Activated CD4-positive, alpha-beta T cell treated with anti-CD3 and anti-CD28 coated beads, Interleukin-2, amount 10 ng/mL, durations not matched to agents 24 days and 14 days (primary cell): ENCODE measurements at places on chromosomes 4 and X. TPM values are rescaled to one million over a fixed set of nuclear protein-coding genes. Genes with fewer than 3 reads are reported as not detected.

The HSFX2 gene
- total RNA-seq, result 0.28 TPM in 1 of 2 replicates, not detected in the other

The SRPX gene
- not detected in 2 replicates for total RNA-seq

The KCTD8 gene
- total RNA-seq, result not detected in 2 replicates

The RHOXF2B gene
- total RNA-seq, result not detected in 2 replicates

The XAGE1A gene
- total RNA-seq, result not detected in 2 replicates

The MID1 gene
- total RNA-seq, result 0.14 TPM in 1 of 2 replicates, not detected in the other

The SSX1 gene
- not detected in 2 replicates for total RNA-seq

The ADAM29 gene
- not detected in 2 replicates for total RNA-seq

The PNMA3 gene
- 0.90 and 1.1 TPM in 2 replicates for total RNA-seq

GRCh38 chrX:110983024-110983423, 113.0 kb upstream of the PAK3 start:
- H3K36me3 ChIP-seq, result no peaks in the 10 kb centered on the region
- no peak overlapping the region for H3K27ac ChIP-seq
- H3K4me3 ChIP-seq, result no peak overlapping the region

DNA sequence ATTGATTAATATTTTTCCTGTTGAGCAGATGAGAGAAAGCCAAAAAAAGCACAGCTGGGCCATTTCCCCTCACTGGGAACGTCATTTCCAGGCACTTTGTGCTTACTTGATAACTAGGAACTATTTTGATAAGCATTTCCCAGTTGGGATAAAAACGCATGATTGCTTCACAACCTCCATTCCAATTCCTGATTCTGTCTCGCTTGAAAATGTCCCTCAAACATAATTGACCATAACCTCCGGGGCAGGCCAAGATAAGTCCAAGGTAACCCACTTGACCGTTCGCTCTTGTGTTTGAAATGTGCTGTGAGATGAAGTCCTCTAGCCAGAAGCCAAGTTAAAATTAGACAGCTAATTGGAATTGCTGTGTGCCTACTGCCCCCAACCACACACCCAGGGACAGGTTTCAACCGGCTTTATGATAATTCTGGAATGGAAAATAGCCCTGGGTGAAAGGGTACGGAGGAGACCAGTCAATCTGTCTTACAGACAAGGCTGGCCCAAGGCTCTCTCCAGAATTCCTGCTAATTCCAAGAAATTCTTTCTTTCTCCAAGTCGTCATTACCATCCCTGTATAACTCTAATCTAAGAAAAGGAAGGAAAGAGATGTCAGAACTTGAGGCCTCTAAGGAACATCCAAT, 137.1 kb downstream of the MID1 start:
- no peaks in the 10 kb centered on the region for H3K36me3 ChIP-seq
- H3K4me1 ChIP-seq, result no peaks in the 10 kb centered on the region
- DNase-seq, result no peak
- H3K27me3 ChIP-seq, result no peaks in the 10 kb centered on the region
- H3K4me3 ChIP-seq, result no peak overlapping the region
- no peak overlapping the region for H3K27ac ChIP-seq

- peak overlapping the region; percentile 84 for H3K27ac ChIP-seq
- H3K4me3 ChIP-seq, result no peak overlapping the region
- peaks cover 4% of the 10 kb centered on the region for H3K36me3 ChIP-seq
- H3K4me1 ChIP-seq, result peaks cover 46% of the 10 kb centered on the region
- DNase-seq, result no peak
- no peaks in the 10 kb centered on the region for H3K27me3 ChIP-seq
Observed at GRCh38 chrX:12961196-12961718, 13.7 kb upstream of the TMSB4X start.

DNA sequence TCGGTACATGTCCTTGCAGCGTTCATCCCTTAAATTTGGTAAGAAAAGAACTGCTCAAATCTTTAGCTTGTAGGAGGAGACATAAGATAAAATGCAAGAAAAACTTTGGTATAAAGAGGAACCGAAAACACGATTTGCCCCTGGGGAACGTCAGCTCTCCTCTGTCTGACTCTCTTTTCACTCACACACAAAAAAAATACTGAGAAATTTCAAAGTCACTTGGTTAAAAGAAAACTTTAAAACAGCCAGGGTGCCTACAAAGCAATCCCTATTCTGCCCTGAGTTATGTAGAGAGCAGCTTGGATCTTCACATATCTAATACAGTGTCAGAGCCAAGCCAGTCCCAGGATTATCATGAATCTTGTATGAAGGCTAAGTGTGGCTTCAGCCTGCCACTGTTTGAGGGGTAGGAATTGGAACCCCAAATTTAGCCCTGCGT, 248.5 kb upstream of the CXXC4 start:
- no peaks in the 10 kb centered on the region for H3K36me3 ChIP-seq
- no peak overlapping the region for H3K4me3 ChIP-seq
- H3K4me1 ChIP-seq, result no peaks in the 10 kb centered on the region
- H3K27me3 ChIP-seq, result no peaks in the 10 kb centered on the region
- no peak for DNase-seq

DNA sequence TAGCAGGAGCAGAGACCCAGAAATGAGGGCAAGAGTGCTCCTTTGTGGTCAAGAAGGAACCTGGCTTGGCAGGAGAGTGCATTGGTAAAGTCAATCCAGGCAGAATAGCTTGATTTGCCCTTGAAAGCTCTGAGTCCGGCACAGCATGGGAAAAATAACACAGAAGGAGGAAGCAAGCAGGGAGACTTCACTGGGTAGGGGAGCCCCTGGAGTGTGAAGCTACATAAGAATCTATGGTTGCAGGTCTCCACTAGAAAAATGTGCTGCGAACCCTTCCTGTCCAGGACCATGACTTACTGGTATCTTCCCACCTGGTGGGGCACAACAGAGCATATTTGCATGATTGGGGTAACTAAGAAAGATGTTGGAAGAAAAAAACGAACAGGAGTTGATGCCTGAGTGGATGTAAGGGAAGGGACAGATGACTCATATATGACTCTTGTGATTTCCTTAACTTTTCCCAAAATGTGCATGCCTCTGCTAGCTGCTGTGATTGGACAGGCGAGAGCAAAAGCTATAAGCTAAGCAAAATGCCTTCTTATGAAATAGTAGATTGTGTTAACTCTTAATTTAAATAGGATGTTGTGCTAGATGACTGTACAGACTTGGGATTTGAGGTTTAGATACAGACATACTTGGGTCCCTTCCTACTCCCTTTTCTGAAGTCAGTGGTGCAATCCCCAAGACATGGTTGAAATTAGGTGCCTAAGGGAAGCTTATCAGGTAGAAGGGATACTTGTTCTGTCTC, 3.3 kb downstream of the IL13RA1 start:
- no peak overlapping the region for H3K27ac ChIP-seq
- peaks cover 5% of the 10 kb centered on the region for H3K4me1 ChIP-seq
- H3K4me3 ChIP-seq, result no peak overlapping the region
- H3K27me3 ChIP-seq, result peaks cover 37% of the 10 kb centered on the region
- no peak for DNase-seq
- no peaks in the 10 kb centered on the region for H3K36me3 ChIP-seq

- no peak overlapping the region for H3K4me3 ChIP-seq
- H3K27ac ChIP-seq, result no peak overlapping the region
- DNase-seq, result no peak
- no peaks in the 10 kb centered on the region for H3K36me3 ChIP-seq
Observed at GRCh38 chr4:64682946-64683345, 273.7 kb upstream of the TECRL start.

DNA sequence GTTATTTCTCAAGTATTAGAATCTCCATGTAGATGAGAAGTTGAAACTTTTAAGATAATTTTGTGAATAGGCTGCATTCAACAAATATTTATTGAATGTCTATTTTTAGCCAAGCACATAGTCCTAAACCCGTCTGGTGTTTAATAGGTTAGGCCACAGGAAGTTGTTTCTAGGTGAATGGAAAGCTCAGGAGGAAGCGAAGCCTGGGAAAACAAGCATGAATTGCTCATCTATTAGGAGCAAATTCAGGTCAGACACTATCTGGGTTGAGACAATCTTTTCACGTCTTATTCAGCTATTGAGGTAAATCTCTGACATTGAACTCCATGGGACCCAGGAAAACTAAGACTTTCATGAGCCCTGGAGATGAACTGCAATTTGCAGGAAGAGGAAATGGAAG, 43.1 kb upstream of the FREM3 start:
- H3K36me3 ChIP-seq, result no peaks in the 10 kb centered on the region
- DNase-seq, result peak; percentile 18
- H3K27ac ChIP-seq, result no peak overlapping the region
- H3K4me1 ChIP-seq, result no peaks in the 10 kb centered on the region
- H3K4me3 ChIP-seq, result no peak overlapping the region

DNA sequence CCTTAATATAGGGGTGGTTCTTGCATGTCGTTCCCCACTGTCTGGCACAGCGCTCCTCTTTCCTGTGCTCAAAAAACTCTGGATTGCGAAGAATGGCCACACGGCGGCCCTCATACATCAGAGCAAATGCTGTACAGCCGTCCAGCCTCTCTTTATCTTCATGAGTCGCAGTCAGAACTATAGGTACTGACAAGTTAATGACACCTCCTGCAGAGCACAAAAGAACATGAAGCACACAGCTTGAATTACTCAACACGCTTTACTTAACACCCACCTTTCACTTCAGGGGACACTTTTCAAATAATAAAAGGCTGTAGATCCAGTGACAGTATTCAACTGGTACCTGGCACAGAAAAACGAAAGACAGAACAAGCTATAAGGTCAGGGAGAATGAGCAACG, 65.3 kb downstream of the PAPSS1 start:
- no peak overlapping the region for H3K4me3 ChIP-seq
- H3K4me1 ChIP-seq, result no peaks in the 10 kb centered on the region
- H3K27me3 ChIP-seq, result no peaks in the 10 kb centered on the region
- no peak for DNase-seq
- H3K27ac ChIP-seq, result no peak overlapping the region

GRCh38 chr4:8682725-8683124, 90.2 kb downstream of the CPZ start:
- no peak overlapping the region for H3K27ac ChIP-seq
- no peaks in the 10 kb centered on the region for H3K36me3 ChIP-seq
- no peak overlapping the region for H3K4me3 ChIP-seq
- DNase-seq, result no peak
- peaks cover 2% of the 10 kb centered on the region for H3K4me1 ChIP-seq
- peaks cover 5% of the 10 kb centered on the region for H3K27me3 ChIP-seq

DNA sequence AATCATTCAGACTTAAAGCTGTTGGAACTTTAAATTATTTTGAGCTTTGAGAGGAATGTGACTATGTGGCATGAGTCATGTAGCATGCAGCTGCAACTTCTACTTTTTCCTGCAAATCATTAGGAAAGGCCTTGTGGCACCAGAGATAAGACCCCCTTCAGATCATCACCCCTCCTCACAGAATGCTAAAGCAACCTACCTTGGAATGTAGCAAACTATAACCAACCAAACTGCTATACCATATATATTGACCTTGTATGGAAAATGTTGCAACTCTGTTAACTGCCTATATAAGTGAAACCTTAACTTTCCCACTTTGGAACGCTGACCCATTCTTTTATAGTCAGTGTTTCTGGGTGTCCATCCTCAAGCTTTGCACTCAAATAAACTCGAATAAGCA, 32.0 kb downstream of the ATXN3L start:
- H3K4me3 ChIP-seq, result no peak overlapping the region
- H3K36me3 ChIP-seq, result peaks cover 2% of the 10 kb centered on the region
- no peak for DNase-seq
- peaks cover 3% of the 10 kb centered on the region for H3K4me1 ChIP-seq

GRCh38 chrX:42399632-42400024, 378.3 kb downstream of the PPP1R2C start:
- no peak for DNase-seq
- H3K27ac ChIP-seq, result peak overlapping the region; percentile 45
- H3K4me1 ChIP-seq, result peaks cover 12% of the 10 kb centered on the region
- H3K4me3 ChIP-seq, result peak overlapping the region; percentile 53
- H3K27me3 ChIP-seq, result no peaks in the 10 kb centered on the region

DNA sequence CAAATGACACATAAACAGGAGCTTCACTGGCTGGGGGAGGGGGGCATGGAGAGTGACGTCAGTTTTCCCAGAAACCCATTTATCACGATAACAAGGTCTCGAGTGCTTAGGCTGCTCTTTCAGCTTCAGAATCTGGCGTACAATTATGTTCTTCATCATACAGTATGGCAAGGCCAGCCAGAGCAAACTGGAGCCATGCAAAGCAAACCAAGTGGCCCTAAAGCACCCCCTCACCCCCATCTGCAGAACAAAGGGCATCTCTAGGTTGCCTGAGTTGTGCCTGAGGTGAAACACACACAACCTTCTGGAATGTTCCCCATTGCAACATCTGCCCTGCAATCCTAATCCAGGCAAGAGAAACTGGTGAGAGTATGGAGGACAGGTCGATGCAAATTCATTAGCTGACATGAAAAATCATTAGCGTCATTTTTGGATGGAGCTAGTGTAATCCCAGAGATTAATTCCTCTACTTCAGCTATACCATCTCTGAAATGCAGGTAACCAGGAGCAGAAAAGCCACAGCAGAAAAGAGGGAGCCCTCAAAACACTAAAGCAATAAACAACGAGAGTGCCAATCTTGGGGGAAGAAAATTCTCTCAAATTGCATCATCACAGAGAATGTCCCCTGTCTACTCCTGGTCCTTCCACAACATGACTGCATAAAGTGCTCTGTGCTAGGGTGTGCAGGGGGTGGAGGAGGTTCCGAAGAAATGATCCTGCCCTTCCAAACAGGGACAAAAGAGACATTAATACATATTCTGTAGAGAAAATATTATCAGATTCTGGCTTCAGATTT, 1.8 kb downstream of the SEPTIN6 start:
- peak overlapping the region; percentile 99 for H3K27ac ChIP-seq
- H3K4me1 ChIP-seq, result peaks cover 21% of the 10 kb centered on the region
- H3K4me3 ChIP-seq, result peak overlapping the region; percentile 96
- H3K36me3 ChIP-seq, result peaks cover 11% of the 10 kb centered on the region

GRCh38 chr4:139975830-139976272, 178.1 kb downstream of the MAML3 start:
- H3K4me1 ChIP-seq, result peaks cover 41% of the 10 kb centered on the region
- H3K4me3 ChIP-seq, result peak overlapping the region; percentile 35
- H3K27ac ChIP-seq, result peak overlapping the region; percentile 20

- peak; percentile 56 for DNase-seq
- peaks cover 20% of the 10 kb centered on the region for H3K4me1 ChIP-seq
- H3K27ac ChIP-seq, result peak overlapping the region; percentile 93
Observed at GRCh38 chrX:119604766-119605463, 1.3 kb downstream of the NKRF start.

- peaks cover 9% of the 10 kb centered on the region for H3K4me1 ChIP-seq
- no peaks in the 10 kb centered on the region for H3K36me3 ChIP-seq
- H3K27me3 ChIP-seq, result peaks cover 10% of the 10 kb centered on the region
- H3K27ac ChIP-seq, result no peak overlapping the region
Observed at GRCh38 chr4:54542540-54543041, 115.2 kb upstream of the KIT start.

DNA sequence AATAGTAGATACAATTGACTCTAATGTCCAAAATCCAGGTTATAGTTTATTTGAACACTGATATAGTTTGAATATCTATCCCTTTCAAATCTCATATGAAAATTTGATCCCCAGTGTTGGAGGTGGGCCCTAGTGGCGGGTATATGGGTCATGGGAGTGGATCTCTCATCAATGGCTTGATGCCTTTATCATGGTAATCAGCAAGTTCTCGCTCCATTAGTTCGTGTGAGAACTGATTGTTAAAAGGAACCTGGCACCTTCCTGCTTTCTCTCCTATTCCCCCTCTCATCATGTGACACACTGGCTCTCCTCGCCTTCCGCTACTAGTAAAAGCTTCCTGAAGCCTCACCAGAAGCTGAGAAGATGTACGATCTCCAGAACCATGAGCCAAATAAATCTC, 70.1 kb downstream of the UNC5C start:
- no peaks in the 10 kb centered on the region for H3K27me3 ChIP-seq
- H3K4me3 ChIP-seq, result no peak overlapping the region
- no peaks in the 10 kb centered on the region for H3K4me1 ChIP-seq
- no peaks in the 10 kb centered on the region for H3K36me3 ChIP-seq
- H3K27ac ChIP-seq, result no peak overlapping the region
- no peak for DNase-seq

GRCh38 chrX:4787971-4788370, 1074.5 kb upstream of the PRKX start:
- no peaks in the 10 kb centered on the region for H3K27me3 ChIP-seq
- DNase-seq, result no peak
- H3K4me1 ChIP-seq, result no peaks in the 10 kb centered on the region
- H3K4me3 ChIP-seq, result no peak overlapping the region
